ENCODE measurements at places on chromosomes 3 and 15.

GRCh38 chr15:67307889-67308597 lies 53.5 kb downstream of the IQCH start:
- peak; percentile 70 for DNase-seq

DNA sequence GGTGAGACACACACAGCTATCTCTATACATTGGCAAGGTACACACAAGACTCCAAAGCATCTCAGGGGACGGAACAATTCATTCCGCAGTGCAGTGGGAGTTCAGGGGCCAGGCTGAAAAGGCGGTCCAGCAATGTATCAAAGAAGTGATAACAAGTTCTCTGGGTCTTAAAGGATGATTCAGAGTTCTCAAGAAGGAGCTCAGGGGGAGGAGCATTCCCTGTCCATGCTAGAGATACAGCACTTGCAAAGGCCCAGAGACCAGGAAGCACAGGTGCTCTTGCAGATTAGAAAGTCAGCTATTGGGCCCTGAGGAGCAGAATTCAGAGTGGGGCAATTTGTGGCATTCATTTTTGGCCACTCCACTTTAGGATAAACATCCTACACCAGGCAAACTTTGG lies 34.9 kb downstream of the MECOM start:
- DNase-seq = no peak

- no peak for DNase-seq
These were observed 146.5 kb downstream of the FILIP1L start for GRCh38 chr3:99967796-99968195.

GRCh38 chr3:146504498-146505197 lies 35.3 kb upstream of the PLSCR2 start:
- peak; percentile 4 for DNase-seq

DNA sequence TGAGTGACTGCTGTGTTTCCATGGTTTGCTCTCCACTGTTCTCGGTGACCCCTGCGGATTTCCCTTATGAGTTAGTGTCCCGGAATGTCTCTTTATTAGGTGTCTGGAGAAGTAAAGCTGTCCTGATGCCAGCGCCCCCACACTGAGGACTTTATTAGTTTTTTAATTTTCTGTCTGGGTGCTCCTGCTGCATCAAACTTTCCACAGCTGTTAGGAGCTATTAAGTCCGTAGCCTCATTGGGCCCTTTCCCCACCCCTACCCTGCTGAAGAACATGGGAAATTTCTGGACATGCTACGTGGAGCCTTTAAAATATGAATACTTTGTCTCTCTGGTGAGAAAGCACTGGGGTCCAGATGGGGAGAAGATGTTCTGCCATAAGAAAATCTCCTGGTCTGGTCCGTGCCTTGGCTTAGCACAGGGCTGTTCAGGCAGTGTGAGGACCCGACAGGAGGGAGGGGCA lies 161.7 kb upstream of the HES1 start:
- peak; percentile 77 for DNase-seq

DNA sequence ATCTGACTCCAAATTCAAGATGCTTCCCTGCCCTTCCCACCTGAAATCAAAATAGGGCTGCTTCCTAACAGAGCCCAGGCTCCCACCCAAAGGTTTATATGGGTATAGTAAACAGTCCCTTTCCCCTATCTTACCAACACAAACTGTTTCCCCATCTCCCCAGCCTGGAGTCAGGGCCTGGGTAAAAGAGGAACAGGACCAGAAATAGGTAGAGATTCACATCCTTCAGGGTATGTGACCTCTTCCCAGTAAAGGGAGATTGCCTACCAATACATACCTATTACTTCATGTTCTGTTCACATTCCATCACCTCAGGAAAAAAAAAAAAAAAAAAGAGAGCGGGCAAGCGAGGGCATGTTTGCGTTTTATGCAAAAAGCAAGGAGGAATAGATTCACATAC lies 9.7 kb upstream of the SHF start:
- no peak for DNase-seq

DNA sequence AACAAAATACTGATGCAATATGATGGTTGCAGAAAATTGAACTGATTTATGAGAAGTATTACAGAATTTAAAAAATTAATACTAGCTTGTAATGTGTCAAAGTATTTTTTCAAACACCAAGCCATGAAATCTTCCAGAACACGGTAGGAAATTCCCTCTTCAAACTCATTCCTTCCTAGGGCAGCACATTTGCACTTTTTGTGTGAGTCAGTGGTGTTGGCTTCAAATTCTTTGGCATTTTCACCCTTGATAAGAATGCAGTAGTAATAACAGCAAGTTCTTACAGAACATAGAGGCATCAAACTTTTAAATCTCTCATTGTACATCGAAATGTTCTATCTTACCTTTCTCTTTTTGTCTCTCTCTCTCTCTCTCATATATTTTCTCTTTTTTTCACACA lies 191.8 kb downstream of the CGGBP1 start:
- no peak for DNase-seq

Measured in A673 (cell line).